Mesothelial cell of epicardium (in vitro differentiated cells): ENCODE measurements at places on chromosomes 1 and 21.

DNA sequence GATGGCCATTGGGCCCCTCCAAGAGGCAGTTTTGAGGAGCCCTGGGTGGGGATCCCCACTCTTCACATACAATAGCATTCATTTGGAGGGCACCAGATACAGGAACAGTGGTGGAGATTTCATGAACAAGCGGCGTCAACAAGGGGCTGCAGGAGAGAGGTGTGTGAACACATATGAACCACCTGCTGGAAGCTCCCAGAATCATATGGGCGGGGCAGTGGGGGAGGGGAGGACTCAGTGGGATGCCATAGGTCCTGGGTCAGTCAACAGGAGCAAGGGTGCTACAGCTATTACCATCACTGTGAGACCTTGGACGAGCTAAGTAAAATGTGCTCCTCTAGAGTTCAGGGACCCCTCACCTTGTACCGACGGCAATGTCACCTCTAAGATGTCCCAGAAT lies 100.4 kb upstream of the IRF2BP2 start:
- no peak for DNase-seq

GRCh38 chr1:209522826-209523225 lies 60.7 kb upstream of the CAMK1G start:
- DNase-seq: no peak

GRCh38 chr1:91427741-91428140 lies 23.1 kb upstream of the HFM1 start:
- no peak for DNase-seq

DNA sequence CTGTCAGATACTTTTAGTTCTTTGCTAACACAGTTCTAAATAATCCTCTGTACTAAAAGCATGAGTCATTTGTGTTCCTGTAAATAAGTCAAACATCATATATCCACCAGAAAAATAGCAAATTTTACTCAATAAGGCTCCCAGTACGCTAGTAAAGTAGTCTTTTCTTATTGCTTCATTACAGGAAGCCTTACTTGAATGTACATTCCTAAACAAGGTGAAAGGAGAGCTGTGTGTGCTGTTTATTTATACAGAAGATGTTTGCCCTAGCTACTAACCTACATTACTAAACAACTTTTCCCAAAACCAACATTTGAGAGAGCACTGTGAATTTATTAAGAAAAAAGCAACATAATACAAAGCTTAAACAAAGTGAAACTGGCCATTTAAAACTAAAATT lies 52.0 kb downstream of the ZNHIT6 start:
- no peak for DNase-seq

GRCh38 chr1:205598841-205599668 lies 32.8 kb downstream of the ELK4 start:
- no peak for DNase-seq

GRCh38 chr21:45444385-45444784 lies 39.4 kb downstream of the COL18A1 start:
- no peak for DNase-seq

- no peak for DNase-seq
Measured at GRCh38 chr1:51373898-51374297, 43.5 kb upstream of the TTC39A start.

- no peak for DNase-seq
Measured at GRCh38 chr1:14148526-14148925, 448.5 kb downstream of the PRDM2 start.

- no peak for DNase-seq
Measured at GRCh38 chr1:98172578-98172977, 251.7 kb upstream of the DPYD start.

- no peak for DNase-seq
Measured at GRCh38 chr21:45002381-45003204, 62.8 kb downstream of the SLX9 start.

GRCh38 chr1:63612564-63612963 lies 19.4 kb downstream of the PGM1 start:
- no peak for DNase-seq

- no peak for DNase-seq
Measured at GRCh38 chr1:178169649-178170048, 75.7 kb downstream of the RASAL2 start.

DNA sequence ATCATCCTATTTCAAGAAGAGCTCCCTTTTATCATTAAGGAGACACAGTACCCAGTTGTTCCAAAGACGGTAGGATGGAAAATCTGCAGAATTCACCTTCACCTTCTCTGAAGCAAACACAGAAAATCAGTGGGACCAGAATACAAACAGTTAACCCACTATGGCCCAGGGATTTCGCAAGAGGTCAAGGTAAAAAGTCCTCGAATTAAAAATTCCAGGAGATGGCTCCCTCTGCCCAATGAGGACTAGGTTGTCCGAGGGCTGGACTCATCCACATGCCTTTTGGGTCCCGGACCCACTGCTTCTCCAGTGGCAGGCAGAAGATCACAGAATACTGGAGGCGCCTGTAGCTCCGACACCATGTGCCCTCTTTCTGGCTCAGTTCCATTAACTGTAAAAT lies 42.9 kb downstream of the RCAN1 start:
- DNase-seq: no peak

GRCh38 chr1:29687601-29688244 lies 451.4 kb downstream of the PTPRU start:
- no peak for DNase-seq

GRCh38 chr1:194296201-194296600 lies 1109.8 kb upstream of the B3GALT2 start:
- DNase-seq: no peak

DNA sequence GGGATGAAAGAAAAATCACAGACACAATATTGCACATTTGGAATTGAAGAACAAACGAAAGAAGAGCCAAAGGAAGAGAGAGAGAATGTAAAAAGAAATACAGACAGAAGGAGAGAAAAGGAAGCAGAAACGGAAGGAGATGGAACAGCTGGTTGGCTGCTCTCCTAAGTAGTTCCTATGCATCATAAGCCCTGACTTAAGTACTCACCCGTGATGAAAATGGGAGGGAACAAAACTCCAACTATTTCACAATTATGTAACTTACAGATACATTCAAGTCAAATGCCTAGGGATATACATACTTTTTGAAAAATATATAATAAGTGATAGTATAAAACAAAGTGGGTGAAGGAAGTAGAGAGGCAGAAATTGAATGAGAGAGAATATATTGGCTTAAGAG lies 88.5 kb downstream of the TTLL7 start:
- DNase-seq: no peak

- no peak for DNase-seq
Measured at GRCh38 chr1:30362603-30362990, 360.8 kb downstream of the MATN1 start.

GRCh38 chr1:59494145-59494833 lies 197.4 kb downstream of the FGGY start:
- DNase-seq: no peak

- DNase-seq: no peak
Measured at GRCh38 chr1:75423616-75424015, 187.3 kb downstream of the SLC44A5 start.

DNA sequence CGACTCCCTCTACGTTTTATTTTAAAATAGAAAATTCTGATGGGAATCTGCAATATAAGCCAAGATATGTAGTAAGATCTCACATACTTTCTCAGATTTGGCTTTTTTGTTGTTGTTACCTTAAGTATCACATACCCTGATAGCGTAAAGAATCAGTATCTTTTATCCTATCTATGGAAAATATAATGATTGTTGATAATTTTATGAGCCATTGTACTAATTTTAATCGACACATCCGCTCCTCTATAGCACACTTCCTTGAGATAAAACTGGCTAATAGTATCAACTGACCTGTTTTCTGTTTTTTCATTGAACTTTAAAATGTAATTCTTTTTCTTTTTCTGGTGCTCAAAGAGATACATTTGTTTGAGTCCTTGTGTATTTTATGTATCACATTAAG lies 118.7 kb downstream of the NFIA start:
- DNase-seq: no peak

- DNase-seq: no peak
Measured at GRCh38 chr1:208223136-208223535, 21.0 kb downstream of the PLXNA2 start.

DNA sequence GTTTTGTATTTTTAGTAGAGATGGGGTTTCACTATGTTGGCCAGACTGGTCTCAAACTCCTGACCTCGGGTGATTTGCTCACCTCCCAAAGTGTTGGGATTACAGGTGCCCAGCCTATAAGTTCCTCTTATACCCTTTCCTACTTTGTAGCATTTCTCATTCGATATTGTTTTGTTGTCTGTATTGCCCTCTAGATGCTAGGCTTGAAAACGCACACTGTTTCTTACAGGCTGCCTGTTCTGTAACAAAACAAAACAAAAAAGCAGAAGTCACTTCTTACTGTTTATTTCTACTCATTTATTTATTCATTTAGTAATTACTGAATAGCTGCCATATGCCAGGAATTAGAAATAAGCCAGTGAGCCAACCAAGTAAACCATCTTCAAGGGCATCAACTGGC lies 136.9 kb upstream of the BMP8A start:
- no peak for DNase-seq

DNA sequence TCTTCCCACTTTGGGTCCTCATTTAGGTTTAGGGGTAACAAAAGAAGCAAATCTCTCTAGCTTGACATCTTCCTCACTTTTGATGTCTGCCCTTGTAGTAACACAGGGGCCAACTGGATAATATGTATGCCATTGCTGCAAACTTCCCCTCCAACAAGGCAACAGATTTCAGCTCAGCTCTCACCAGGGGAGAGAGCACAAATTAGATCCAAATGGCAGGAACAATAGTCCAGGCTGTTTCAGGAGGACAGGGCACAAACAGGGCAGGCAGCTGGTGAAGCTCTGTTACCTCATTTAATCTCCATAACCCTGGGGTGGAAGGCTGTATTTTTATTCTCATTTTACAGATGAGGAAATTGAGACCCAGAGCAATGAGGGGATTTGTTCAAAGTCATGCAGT lies 4.3 kb upstream of the PIK3R3 start:
- no peak for DNase-seq

- DNase-seq: no peak
Measured at GRCh38 chr1:190476806-190477205, 858 bp downstream of the BRINP3 start.

DNA sequence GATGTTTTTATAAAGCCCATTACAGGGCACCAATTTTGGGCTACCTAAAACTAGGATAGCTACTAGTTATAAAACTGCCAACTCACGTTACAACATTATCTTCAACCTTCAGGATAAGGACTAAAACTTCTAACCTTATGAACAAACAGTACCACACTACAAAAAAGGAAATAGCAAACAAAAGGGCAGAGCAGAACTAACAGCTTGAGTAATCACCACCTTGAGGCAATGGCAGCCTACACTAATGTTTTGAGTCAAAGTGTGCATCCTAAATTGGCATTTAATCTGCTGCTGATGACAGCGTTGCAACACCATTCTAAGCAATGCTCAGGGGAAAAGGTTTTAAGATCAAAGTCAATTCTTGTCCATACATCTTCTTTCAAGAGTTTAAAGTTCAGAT lies 27.2 kb downstream of the PTP4A2 start:
- DNase-seq: no peak

DNA sequence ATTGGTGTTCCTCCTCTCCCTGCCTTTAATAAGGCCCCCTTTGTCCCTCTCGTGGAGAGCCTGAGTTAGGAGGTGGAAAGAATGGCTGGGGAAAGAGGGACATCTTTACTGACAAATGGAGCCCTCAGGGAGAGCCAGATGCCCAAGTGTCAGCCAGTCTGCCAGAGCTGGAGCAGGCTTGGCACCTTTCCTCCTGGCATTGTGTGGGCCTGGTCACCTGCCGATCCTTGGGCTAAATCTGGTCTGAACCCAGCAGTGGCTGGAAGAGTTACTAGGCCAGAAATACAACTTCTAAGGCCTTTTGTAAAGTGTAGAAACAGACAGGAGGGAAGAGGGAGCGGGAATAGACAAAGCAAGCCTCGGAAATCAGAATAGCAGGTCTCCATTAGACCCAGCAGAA lies 24.9 kb downstream of the VANGL1 start:
- no peak for DNase-seq

DNA sequence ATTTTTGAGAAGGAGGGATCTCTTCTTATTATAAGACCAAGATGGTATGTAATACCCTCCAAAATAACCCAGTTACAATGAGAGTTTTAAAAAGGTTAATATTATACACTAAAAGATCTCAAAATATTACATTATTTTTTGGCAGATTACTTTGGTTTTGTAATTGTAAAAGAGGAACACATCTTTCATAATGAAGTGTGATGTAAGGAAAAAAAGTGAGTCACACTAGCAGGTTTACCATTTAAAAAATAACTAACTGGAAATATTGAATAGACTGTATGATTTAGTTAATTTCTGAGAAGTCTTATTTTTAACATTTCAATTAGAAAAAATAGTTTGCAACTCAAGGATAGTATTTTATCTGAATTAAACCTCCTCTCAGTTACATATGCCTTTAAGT lies 1.1 kb downstream of the F5 start:
- no peak for DNase-seq

- DNase-seq: no peak
Measured at GRCh38 chr1:159920202-159920601, 5.1 kb downstream of the TAGLN2 start.

DNA sequence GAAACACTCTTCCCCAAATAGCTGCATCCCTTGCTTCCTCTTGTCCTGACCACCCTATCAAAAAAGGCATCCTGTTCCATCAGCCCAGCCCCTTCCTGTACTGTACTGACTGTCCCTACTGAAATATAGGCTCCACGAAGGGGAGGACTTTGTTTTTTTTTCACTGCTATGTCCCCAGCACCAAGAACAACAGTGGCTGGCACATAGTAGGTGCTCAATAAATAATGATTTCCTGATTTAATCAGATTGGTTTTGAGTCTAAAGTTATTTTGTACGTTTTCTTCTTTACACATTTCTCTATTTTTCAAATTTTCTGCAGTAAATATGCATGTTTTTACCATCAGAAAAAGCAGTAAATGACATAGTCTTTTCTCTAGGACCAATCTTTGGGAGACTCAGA lies 73.9 kb downstream of the CD58 start:
- no peak for DNase-seq

DNA sequence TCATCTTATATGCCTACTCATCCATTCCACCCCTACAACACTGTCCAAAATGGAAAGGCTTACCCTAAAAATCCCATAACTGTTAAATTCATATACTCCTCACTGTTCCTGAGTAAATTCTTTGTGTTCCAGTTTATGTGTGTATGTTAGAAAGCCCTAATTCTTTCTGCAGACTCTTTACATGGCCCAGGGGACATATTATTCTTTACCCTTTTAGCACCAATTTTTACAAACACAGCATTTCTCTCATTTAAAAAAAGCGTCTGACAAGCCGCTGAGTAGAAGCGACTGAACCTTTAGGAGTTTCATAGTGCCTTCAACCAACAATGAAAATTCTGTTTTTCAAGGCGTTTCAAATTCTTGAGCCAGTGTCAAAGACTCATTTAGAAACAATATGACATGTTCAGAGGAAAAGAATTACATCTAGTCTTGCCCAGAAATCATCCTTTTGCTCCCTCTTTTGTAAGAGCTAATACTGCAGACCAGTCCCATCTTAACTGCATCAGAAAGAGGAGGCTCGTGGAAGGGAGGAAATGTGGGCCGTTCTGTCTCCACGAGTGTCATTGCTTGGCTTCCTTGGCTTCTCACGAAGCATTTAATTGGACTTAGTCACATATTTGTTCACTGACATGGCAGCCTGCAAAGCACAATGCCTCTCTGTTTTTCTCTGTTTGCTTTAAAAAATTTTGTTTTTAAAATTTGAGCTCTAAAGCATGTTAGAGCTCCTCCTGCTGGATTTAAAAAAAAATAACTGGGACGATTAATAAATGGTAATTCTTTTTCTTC lies 21.3 kb upstream of the C1orf105 start:
- no peak for DNase-seq

GRCh38 chr1:1067860-1068516 lies 6.1 kb downstream of the RNF223 start:
- DNase-seq: no peak

GRCh38 chr1:116360429-116361173 lies 12.4 kb upstream of the ATP1A1 start:
- no peak for DNase-seq

GRCh38 chr1:119275145-119276134 lies 93.1 kb upstream of the HAO2 start:
- DNase-seq: no peak
